NCI-H2107 (cell line): ENCODE measurements at places on chromosomes 5 and 9.

GRCh38 chr9:27561685-27562084, 11.6 kb downstream of the C9orf72 start:
- no peak for DNase-seq

GRCh38 chr5:149205625-149206523, 64.6 kb downstream of the ABLIM3 start:
- DNase-seq: no peak

GRCh38 chr5:73969195-73970036, 343.4 kb downstream of the ARHGEF28 start:
- DNase-seq: no peak

DNA sequence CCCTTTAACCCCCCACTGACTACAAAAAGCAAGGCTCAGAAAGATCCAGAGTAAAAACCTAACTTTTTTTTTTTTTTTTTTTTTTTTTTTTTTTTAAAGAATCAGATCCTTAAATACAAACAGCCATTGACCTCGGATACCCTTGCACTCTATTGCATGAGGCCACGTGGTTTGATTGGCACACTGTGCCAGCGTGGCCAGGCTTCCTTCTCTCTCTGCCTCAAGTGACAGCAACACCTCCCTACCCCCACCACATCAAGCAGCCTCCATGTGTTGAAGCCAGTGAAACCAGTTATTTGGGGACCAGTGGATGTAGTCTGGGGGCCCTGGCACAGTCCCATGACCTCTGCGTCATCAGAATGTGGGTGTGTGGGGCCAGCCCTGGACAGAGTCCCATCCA, 71.4 kb downstream of the OTULIN start:
- no peak for DNase-seq

- no peak for DNase-seq
Observed at GRCh38 chr5:137735555-137736284, at the start of gene KLHL3. TSS of gene KLHL3 (minus strand) at chr5:137736089. CDS start at chr5:137735646, 443 bp downstream.

GRCh38 chr5:33649549-33650482, 209.1 kb downstream of the TARS1 start:
- DNase-seq: no peak

DNA sequence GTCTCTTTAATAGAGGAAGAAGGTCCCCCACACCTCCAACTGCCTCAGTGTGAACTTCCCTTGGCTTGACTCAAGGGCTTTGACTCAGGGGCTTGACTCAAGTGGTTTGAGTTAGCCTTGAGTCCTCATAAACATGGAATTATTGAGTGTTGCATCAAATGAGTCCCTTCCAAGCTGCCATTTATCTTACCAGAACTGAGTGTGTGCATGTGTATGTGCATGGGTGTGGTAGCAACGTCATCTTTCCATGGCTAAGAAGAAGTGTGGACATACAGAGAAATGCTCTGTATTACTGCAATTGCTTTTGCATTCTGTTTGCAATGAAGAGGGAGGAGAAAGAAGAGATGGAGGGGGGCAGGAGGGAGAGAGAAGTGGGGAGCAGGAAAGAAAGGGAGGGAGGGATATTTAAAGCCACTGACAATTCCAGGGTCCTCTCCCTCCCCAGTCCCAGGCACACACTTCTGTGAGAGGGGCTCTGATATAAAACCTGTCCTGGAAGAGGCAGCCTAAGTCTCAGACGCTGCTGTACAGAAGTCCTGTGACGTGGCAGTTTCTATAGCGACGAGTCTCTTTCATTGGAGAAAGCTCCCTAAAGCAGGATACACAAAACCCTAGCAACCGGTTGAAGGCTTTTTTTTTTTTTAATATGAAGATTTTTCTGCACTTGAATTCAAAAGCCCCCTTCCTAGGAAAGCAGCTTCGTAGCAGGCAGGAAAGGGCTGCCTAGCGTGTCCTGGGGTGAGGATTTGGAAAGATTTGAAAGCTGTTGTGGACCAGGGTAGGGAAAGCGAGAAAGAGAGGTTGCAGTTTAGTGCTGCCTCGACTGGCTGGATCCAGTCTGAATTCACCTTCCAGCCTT, 93.3 kb upstream of the MAP1B start:
- peak; percentile 41 for DNase-seq

DNA sequence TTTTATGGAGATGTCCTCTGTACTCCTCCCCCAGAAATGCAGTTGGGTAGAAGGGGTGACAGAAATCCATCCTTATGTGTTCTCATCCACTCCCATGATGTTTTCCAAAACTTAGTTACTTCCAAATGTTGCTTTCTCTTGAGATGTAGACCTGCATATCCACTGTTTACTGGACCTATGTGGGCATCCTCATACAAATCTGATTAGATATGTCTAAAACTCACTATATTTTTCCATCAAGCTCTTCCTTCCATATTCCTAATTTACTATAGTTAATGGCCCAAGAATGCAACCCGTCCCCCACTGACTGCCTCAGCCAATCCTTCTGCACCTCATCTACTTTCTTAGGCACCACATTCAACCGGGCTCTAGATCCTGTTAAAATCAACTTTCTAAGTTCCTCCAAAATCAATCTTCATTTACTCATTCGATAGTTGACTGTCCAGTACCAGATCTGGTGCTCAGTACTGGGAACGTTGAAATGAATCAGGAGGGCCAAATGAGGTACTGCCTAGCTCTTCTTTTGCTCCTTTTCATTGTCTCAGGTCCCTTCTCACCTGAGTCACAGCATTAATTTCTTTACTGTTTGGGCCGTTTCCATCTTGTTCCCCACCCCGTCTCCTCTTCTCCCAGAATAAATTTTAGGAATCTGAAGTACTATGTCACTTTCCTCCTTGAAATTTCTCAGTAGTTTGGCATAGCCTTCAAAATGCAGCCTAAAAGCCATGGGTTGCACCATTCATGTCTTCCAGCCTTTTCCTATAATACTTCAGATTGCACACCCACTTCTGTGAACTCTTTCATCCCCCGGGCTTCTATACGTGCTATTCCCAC, 7.9 kb downstream of the PLK2 start:
- no peak for DNase-seq

- no peak for DNase-seq
Observed at GRCh38 chr5:83377131-83377865, 94.2 kb upstream of the VCAN start.

DNA sequence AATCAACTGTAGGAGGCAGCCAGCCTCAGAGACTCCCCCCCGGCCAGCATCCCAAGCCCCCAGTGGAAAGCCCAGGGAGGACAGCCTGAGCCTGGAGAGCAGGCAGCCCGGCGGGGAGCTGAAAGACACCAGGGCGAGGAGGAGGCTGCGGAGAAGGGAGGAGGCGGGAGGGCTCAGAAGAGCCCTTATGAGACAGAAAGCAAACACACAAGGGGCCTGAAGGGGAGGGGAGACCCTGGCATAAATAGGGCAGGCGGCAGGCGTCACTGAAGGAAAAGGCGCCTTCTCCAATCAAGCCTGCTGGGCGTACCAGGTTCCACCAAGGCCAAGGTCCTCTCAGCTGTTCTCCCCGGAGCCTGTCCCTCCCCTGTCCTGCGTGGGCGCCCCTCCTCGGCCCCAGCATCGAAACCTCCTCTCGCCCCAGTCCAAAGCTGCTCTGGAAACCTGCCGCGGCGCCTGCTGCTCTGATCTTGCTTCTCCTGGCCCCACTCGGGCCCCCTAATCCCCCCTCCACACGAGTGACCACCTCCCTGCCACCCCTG, 1.3 kb downstream of the SLC9A3 start:
- no peak for DNase-seq

GRCh38 chr5:40680741-40681362, 1.1 kb downstream of the PTGER4 start:
- no peak for DNase-seq

DNA sequence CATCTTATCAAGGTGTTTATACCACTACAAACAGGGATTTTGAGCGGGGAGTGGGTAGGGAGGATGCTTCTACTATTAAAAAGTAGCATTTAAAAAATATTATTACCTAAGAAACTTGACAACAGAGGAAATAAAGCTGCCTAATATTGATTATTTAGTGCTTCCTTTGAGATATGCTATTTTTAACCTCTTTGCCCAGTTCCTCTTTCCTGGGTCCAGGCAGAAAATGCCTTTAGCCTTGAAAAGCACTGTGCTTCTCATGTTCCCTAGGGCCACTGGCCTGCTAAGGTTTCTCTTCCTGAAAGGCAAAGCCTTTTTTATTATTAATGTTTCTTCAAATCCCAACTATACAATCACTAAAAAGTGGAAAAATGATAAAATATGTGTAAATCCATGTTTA, 217.2 kb upstream of the HAPLN1 start:
- no peak for DNase-seq

GRCh38 chr5:139850423-139851016, 54.9 kb downstream of the PSD2 start:
- DNase-seq: no peak

- no peak for DNase-seq
Observed at GRCh38 chr5:148820461-148821395, 5.7 kb upstream of the ADRB2 start.

GRCh38 chr5:140549237-140550144, 2.0 kb downstream of the EIF4EBP3 start:
- DNase-seq: no peak

GRCh38 chr9:114186605-114187289, 31.4 kb downstream of the COL27A1 start:
- no peak for DNase-seq

- no peak for DNase-seq
Observed at GRCh38 chr5:173329491-173330337, 1.5 kb upstream of the STC2 start.

DNA sequence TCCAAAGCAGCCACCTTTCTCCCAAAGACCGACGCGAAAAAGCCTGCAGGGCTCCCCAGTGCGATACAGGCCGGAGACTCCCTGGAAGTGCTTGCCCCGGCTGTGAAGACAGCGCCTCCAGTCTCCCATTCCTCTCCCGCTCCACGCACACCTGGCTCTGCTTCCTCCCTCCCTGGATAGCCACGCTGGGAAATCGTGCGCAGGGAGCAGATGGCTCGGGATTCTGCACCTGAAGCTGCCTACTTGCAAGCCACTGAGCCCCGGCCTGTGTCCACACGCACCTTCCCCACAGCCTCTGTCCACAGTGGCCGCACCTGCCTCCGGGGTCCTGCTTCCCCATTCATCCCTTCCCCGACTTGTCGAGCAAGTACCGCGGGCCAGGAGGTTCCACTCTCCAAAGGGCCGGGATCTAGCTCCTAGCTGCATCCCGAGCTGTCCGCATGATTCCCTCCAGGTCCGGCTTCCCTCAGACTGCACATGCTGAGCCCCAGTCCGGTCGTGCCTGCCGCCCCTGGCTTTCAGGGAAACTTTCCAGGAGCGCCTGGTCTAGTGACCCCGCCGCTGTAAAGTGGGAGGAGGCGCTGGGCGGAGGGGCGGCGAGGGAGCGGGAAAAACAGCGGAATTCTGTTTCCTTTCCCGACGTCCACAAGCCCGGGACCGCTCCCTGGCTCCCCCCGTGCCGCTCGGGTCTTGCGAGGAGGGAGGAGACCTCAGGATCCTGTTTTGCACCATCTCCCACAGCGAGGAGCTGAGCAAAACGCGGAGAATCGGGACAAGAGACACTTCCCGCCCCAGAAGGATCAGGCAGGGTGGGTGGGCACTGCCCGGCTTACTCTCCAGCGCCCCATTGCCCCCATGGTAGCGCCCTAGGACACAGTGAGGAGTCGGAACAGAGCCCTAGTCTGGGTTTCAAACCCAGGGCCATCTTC, 2.0 kb downstream of the SEMA6A start:
- no peak for DNase-seq

DNA sequence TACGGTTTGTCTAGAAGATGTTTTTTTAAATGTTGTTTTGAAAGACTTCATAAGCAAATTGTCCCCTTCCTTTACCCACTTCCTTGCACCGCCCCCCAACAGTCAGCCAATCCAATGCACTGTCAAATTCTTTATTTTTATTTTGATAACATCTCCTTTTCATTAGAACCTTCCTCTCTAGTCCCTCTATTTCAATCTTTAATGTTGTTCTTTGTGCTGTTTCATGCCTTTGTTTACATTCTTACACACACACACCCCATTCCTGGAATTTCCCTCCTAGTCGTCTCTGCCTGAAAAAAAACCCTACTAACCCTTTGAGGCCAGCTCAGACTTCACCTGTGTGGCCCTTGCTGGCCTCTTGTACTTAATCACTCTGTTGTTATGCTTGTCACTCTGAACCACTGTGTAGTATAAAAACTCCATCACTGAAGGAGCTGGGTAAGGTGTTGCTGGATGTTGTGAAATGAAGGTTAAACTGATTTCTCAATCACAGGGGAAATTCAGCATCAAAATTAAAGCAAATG, 133.4 kb downstream of the UGCG start:
- no peak for DNase-seq

- no peak for DNase-seq
Observed at GRCh38 chr9:111965566-111966019, 69.0 kb downstream of the UGCG start.
